ENCODE measurements at places on chromosomes 1 and 21. TPM values are rescaled to one million over a fixed set of nuclear protein-coding genes. Genes with fewer than 3 reads are reported as not detected.

GRCh38 chr1:224747578-224747977 lies 131.5 kb downstream of the CNIH3 start:
- H3K27me3 ChIP-seq = peaks cover 8% of the 10 kb centered on the region
- H3K4me1 ChIP-seq = peaks cover 23% of the 10 kb centered on the region
- no peak overlapping the region for H3K4me3 ChIP-seq
- no peak overlapping the region for H3K27ac ChIP-seq
- no peak for DNase-seq

GRCh38 chr1:54777431-54777830 lies 13.1 kb upstream of the PARS2 start:
- H3K4me1 ChIP-seq = peaks cover 20% of the 10 kb centered on the region
- no peak for DNase-seq
- H3K27ac ChIP-seq = no peak overlapping the region
- peaks cover 5% of the 10 kb centered on the region for H3K36me3 ChIP-seq
- no peak overlapping the region for H3K4me3 ChIP-seq

DNA sequence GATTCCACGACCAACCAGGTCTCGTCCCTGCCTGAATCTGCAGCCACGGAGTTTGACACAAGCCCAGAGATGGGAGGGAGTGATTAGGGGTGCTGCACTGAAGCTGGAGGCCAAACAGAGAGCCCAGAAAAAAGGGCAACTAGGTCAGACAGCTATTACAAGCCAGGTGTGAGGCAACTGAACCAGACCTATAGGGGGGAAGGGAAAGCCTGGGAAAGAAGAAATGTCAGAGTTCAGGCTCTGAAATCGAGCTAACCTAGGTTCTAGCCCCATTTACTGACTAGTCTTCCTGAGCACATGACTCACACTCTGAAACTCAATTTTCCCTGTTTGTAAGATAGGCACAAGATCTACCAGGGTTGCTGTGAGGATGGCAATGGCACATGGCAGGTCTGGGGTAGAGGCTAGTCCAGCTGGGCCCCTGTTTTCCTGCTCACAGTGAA lies 1.7 kb downstream of the DHCR24 start:
- peaks cover 41% of the 10 kb centered on the region for H3K4me1 ChIP-seq
- peak overlapping the region; percentile 98 for H3K4me3 ChIP-seq
- H3K36me3 ChIP-seq = peaks cover 19% of the 10 kb centered on the region
- H3K27ac ChIP-seq = no peak overlapping the region
- no peak for DNase-seq

GRCh38 chr1:227175611-227176010 lies 142.7 kb downstream of the CDC42BPA start:
- no peak overlapping the region for H3K4me3 ChIP-seq
- H3K27me3 ChIP-seq = no peaks in the 10 kb centered on the region
- DNase-seq = no peak
- no peaks in the 10 kb centered on the region for H3K36me3 ChIP-seq
- no peak overlapping the region for H3K27ac ChIP-seq

- H3K4me1 ChIP-seq = no peaks in the 10 kb centered on the region
- no peak overlapping the region for H3K4me3 ChIP-seq
- no peak overlapping the region for H3K27ac ChIP-seq
- peaks cover 2% of the 10 kb centered on the region for H3K27me3 ChIP-seq
These were observed 122.5 kb upstream of the KCNJ15 start for GRCh38 chr21:38134084-38134873.

- peak overlapping the region; percentile 91 for H3K4me3 ChIP-seq
- H3K27me3 ChIP-seq = peaks cover 11% of the 10 kb centered on the region
- DNase-seq = no peak
- peaks cover 16% of the 10 kb centered on the region for H3K36me3 ChIP-seq
These were observed 749 bp upstream of the TMEM39B start for GRCh38 chr1:32071758-32072621.

DNA sequence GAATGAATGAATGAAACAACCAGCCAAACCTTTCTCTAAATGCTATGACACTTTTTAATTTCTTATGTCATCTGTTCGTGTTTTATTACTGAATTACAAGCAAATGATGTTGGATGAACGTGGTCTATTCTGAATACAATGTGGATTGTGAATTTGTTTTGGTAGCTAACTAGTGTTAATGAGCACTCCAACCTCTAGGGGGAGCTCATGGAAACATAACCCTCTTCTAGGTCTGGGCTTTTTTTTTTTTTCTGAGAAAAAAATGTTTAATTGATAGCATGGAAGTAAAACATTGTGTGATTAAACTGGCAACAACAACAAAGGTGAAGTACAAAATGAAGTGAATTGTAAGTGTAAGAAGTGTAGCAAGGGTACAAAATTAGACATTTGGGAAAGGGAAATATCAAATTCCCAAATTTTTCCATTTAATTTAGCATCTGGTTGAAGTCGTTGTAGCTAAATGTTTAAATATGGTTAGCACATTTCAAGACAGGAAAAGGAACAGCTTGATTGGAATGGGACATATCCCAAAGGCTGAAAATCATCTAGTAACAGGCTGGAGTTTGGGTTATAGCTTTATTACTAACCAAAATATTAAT lies 42.6 kb upstream of the PTGS2 start:
- no peak overlapping the region for H3K4me3 ChIP-seq
- H3K27me3 ChIP-seq = peaks cover 3% of the 10 kb centered on the region
- H3K4me1 ChIP-seq = peaks cover 3% of the 10 kb centered on the region
- H3K36me3 ChIP-seq = no peaks in the 10 kb centered on the region
- no peak overlapping the region for H3K27ac ChIP-seq

The LRRC39 gene
- total RNA-seq = 0.64 TPM

The AIRE gene
- total RNA-seq = not detected

The AGT gene
- total RNA-seq = not detected

The ZMYM4 gene
- 102 TPM for total RNA-seq

The DNAJC6 gene
- 3.5 TPM for total RNA-seq

Measured in endothelial cell (in vitro differentiated cells).